ENCODE measurements at places on chromosomes 1 and 21.

DNA sequence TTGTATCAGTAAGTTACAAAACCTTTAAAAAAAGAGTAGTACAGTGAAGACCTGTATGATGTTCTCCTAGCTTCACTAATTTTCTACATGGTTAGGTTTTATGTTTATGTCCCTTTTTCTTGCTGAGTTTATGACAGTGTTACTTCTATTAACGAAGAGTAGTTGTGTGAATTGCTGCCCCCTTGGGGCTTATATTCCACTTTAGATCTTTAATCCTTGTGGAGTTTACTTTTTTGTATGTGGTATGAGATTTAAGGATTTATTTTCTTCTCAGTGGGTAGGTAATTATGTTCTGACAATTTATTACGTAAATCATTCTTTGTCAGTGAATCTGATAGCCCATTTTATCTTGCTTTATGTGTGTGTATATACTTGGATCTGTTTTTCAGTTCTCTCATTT is 14.8 kb downstream of the KCTD3 start:
- DNase-seq, result no peak

GRCh38 chr1:203555076-203555475 is 61.1 kb downstream of the OPTC start:
- DNase-seq, result no peak

DNA sequence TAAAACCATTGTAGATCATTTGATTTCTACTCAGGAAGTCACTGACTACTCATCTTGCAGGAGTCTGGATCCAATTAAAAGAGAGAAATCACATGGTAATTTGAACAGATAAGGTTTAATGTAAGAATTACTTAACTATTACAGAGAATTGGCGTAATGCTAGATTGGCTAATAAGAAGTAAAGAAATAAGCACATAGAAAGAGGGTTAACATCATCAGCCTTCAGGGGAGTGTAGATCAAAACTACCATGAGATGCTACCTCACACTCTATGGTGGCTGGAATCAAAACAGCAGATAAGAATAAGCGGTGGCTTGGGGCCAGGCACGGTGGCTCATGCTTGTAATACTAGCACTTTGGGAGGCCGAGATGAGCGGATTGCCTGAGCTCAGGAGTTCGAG is 11.7 kb downstream of the ST3GAL3 start:
- no peak for DNase-seq

DNA sequence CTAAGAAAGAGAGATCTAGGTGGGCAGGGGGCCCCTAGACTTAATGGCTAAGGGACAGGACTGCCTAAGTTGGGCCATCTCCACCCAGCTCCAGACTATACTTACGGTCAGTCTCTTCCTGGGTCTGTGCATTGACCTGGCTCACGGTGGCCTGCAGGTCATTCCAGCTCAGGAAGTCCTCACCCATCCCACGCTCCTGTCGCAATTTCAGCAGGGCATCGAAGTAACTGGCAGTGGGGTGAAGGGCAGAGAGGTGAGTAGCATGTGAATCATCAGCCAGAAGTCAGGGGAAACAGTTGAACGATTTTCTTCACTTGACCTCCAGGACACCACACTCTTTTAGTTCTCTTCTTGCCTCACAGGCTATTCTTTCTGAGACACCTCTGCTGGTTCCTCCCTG is 20.5 kb downstream of the IQGAP3 start:
- DNase-seq, result no peak

- DNase-seq, result no peak
Observed at GRCh38 chr1:172180501-172181285, 239.8 kb upstream of the C1orf105 start.

GRCh38 chr1:52402860-52403240 is 1.4 kb downstream of the ORC1 start:
- no peak for DNase-seq

- DNase-seq, result peak; percentile 65
Observed at GRCh38 chr1:31633117-31633516, 11.6 kb downstream of the PEF1 start.

DNA sequence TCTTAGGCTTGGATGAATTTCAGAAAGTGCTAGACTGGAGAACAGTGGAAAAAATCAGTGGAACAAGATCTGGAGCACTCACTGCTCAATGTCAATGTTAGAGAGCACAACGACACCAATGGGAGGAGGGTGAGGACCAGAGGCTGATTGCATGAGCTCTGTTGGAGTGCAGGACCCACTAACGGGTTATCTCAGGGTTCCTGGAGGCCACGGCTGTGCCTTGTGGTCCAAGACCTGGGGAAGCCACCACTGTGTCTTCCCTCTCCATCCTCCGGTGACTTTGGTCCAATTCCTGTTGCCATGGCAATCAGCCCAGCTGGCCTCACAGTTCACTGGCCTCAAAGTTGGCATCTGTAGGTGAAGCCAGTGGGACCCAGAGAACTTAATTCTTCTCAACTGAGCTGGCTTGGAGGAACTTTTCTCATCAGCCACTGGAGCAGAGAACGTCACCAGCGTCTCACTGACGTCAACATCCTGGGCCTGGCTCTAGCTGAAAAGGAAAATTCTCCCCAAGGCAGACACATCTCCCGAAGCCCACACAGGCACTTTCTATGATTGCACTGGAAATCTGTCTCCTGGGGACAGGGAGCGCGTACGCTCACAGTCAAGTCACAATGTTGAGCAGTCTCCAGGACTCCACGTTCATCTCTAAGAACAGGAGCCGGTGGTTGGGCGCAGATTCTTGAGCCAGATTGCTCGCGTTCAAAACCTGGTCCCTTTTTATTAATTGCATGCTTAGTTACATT is 21.9 kb upstream of the GPR157 start:
- DNase-seq, result no peak

DNA sequence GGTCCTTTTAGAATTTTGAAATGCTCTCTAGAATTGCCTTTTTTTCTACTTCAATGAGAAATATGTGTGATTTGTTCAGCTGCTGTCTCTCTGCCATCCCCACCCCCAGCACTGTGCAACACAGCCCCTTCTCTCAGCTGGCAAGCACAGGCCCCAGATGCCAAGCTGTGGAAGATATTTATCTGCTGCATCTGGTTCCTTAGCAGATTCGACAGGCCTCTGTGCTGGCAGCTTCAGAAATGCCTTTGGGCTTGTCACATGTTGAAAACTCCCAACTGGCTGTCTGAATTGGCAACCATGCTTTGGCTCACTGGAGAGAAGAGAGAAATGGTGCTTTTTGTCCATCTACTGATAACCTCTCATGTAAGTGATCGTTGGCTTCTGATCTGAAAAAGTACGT is 206.7 kb upstream of the C1orf87 start:
- no peak for DNase-seq

GRCh38 chr1:171218661-171219060 is 29.6 kb upstream of the FMO1 start:
- no peak for DNase-seq
